ENCODE measurements at places on chromosomes 16 and 17.

- no peak for DNase-seq
Measured at GRCh38 chr16:17470182-17470907, 415 bp downstream of the XYLT1 start.

GRCh38 chr16:82750068-82750467 lies 123.3 kb downstream of the CDH13 start:
- no peak for DNase-seq

DNA sequence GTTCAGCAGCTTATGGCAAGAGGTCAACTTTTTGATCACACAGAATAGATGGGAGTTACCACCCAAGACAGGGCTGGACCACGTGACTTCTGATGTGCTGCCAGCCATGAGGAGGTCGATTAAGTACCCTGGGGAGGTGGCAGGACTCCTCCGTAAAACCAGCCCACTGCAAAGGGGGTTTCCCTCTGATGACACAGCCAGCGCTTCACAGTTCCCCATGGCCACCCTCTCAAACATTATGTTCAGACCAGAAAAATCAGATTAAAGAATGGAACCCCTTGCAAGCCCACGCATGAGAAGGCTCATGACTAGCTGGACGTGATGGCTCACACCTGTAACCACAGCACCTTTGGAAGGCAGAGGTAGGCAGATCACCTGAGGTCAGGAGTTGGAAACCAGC lies 222.9 kb downstream of the CPPED1 start:
- DNase-seq: no peak

DNA sequence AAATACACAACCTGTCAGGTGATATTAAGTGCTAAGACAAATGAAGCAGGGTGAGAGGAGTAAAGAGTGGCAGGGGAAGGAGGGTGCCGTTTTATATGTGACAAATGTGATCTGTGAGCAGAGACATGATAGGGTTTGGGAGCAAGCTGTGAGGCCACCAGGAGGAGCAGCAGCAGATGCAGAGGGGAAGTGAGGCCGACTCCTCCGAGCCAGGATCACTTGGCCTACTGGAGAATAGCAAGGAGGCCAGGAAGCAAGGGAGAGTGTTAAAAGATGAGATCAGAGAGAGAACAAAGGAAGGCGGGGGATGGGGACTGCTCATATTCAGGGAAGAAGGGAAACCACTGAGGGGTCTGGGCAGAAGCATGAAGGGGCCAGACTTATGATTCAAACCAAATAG lies 129.4 kb downstream of the TANGO6 start:
- no peak for DNase-seq

DNA sequence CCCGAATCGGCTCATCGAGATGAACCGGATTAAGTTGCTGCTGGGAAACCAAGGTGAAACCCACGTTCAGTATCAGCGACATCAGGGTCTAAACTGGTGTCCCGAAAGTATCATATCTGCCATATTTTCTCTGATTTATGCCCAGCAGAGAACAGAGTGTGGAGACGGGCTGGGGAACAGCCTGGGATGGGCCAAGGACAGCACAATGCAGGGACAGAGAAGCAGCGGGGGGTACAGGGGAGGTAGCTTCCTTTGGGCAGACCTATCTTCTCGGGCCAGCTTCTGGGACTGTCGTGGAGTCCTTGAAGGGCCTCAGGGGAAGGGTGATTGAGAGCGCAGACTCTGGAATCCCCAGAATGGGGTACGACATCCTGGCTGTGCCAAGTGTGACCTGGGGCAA lies 17.5 kb upstream of the MLKL start:
- no peak for DNase-seq

GRCh38 chr17:35245196-35245486 lies 2.3 kb downstream of the SLFN5 start:
- DNase-seq: no peak

- DNase-seq: no peak
Measured at GRCh38 chr16:65044873-65045272, 77.0 kb downstream of the CDH11 start.

- peak; percentile 21 for DNase-seq
Measured at GRCh38 chr16:70267516-70267915, 15.8 kb upstream of the EXOSC6 start.

DNA sequence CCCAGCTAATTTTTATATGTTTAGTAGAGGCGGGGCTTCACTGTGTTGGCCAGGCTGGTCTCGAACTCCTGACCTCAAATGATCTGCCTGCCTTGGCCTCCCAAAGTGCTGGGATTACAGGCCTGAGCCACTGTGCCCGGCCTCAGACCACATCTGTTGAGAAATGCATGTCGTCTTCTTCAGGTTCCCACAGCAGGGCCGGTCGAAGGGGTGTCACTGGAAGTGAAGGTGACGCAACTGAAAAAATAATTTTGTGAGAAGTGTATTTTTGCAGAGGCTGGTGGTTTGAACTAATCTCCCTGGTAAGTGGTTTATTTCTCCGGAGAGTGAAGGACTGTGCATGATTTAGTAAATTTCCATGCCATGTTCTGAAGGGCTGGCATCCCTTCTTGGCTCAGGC lies 33.4 kb upstream of the IL34 start:
- DNase-seq: no peak

GRCh38 chr17:14545156-14545906 lies 244.4 kb downstream of the HS3ST3B1 start:
- DNase-seq: no peak

- DNase-seq: no peak
Measured at GRCh38 chr17:10109146-10109545, 89.3 kb downstream of the GAS7 start.

GRCh38 chr17:624341-624860 lies 90.2 kb downstream of the VPS53 start:
- no peak for DNase-seq

- no peak for DNase-seq
Measured at GRCh38 chr17:58492238-58493121, 4.3 kb upstream of the HSF5 start.

GRCh38 chr16:89326721-89327120 lies 109.2 kb downstream of the ZNF778 start:
- no peak for DNase-seq

DNA sequence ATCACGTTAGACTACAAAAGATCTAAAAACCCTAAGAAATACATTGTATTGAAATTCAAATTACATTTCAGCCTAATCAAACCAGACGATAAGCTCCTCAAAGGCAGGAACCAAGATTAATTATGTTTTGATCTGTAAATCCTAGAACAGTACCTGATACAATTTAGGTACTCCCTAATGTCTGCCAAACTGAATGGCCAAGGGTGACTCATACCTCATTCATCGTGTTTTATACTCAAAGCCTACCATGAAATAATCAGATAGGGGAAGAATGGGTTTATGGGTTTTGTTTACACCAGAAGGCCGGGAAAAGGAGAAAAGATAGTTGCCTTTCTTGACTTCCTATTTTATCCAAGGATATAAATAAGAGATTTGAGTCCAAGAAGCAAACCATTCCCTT lies 19.3 kb downstream of the MMD start:
- DNase-seq: no peak

GRCh38 chr16:48188449-48189102 lies 32.8 kb upstream of the ABCC12 start:
- no peak for DNase-seq

DNA sequence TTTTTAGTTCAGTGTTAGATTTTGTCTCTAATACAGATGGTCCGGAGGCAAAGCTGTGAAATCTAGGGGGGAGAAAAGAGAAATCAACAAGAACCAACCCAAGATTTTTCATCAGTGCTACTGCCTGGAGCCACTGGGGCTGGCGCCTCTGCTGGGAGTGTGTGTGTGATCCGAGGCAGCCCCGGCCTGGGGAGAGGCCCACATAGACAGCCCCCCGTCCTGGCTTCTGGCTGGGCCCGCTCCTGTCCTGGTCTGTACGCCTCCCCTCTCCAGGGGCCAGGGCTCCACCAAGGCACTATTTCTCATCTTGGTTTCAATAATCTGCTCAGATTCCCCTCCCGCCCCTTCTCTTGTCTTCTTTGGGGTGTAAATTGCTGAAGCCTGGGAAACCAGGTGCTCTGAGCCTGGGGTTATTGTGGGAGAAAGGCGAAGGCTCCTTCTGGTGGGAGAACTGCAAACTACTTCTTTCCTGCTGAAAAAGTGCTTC lies 7.8 kb downstream of the BAHCC1 start:
- DNase-seq: no peak

DNA sequence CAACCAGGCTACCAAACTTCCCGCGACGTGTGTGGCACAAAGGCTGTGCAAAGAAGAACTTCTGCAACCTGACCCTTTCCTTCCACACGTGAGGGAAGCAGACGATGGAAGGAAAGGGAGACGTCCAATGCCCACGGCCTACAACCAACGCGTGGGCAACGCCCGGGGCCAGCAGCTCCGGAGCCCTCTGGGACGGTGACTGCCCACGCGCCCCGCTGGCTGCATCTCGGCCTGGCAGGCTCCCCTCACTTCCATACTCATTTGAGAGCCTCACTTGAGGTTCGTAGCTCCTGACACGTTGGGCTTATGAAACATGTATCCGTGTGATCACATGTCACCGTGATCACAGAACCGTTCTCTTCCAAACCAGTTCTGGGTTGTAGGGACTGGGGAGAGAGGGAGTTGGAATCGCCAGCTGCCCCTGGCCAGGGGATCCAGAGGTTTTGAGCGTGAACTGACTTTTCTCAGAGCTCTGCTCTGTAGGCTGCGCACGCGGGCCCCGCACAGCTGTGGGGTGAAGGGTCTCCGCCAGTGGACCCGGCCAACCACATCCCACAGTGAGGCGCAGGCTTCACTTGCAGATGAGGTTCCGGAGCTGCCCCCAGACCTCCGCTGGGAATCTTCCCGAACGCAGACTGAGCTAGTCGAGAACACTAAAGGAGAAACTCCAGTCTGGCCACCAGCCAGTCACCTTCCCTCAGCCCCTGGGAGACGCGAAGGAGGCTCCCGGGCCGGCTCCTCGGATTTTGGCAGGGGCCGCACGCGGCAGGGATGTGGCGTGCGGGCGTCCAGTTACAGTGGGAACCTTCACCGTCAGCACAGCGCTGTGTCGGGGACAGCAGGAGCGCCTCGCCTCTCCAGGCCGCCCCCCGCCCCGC lies 1.0 kb downstream of the LMF1 start:
- DNase-seq: no peak
